Osteoblast (primary cell): ENCODE measurements at places on chromosomes 3 and 15. TPM values are rescaled to one million over a fixed set of nuclear protein-coding genes. Genes with fewer than 3 reads are reported as not detected.

DNA sequence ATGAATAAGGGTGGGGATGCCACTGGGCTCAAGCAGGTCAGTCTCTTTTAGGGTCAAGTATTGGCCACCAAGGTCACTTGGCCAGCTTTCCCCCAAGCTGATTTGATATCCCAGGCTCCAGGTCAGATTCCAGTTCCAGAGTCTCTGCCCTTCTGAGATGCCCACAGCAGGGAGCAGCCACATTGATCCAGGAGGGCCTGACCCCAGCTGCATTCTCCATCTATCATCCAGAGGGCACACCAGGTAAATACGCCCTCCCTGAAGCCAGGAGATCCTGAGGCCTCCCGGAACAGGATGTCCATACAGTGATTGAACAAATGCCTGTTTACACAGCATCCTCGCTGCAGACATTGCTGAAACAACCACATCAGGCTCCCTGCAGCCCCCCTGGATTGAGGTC, 264.6 kb upstream of the TLE3 start:
- no peak overlapping the region for H3K4me3 ChIP-seq
- H3K27me3 ChIP-seq = peaks cover 8% of the 10 kb centered on the region
- H3K4me1 ChIP-seq = no peaks in the 10 kb centered on the region
- H3K27ac ChIP-seq = no peak overlapping the region

DNA sequence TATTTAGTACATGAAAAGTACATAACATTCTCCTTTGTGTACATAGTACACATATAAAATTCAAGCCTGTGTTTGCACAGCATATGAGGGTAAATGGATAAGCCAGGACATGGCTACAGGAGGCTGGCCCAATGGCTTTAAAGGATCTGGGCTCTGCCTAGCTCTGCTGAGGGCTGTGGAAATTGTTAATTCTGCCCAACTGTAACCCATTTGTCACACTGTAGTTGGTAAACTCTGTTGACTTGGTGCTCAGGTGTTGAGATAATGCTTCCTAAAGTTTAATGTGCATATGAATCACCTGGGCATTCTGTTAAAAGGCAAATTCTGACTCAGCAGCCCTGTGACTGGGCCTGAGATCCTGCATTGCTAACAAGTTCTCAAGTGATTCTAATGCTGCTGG, 196.5 kb upstream of the ZPLD1 start:
- no peak for DNase-seq
- no peak overlapping the region for H3K27ac ChIP-seq
- H3K4me1 ChIP-seq = no peaks in the 10 kb centered on the region
- peaks cover 3% of the 10 kb centered on the region for H3K27me3 ChIP-seq
- no peaks in the 10 kb centered on the region for H3K36me3 ChIP-seq

GRCh38 chr3:80750637-80751036, 982.8 kb upstream of the ROBO1 start:
- DNase-seq = no peak
- no peak overlapping the region for H3K27ac ChIP-seq
- H3K36me3 ChIP-seq = no peaks in the 10 kb centered on the region
- H3K27me3 ChIP-seq = no peaks in the 10 kb centered on the region

GRCh38 chr3:154829929-154830328, 250.2 kb upstream of the MME start:
- H3K27me3 ChIP-seq = no peaks in the 10 kb centered on the region
- H3K4me3 ChIP-seq = no peak overlapping the region
- H3K36me3 ChIP-seq = no peaks in the 10 kb centered on the region
- H3K27ac ChIP-seq = no peak overlapping the region

- no peaks in the 10 kb centered on the region for H3K4me1 ChIP-seq
- DNase-seq = no peak
- H3K36me3 ChIP-seq = no peaks in the 10 kb centered on the region
Observed at GRCh38 chr3:110968076-110968475, 103.5 kb upstream of the NECTIN3 start.

GRCh38 chr3:100384733-100385525, 16.0 kb downstream of the TOMM70 start:
- H3K4me3 ChIP-seq = no peak overlapping the region
- H3K27ac ChIP-seq = peak overlapping the region; percentile 8
- no peaks in the 10 kb centered on the region for H3K27me3 ChIP-seq
- peaks cover 37% of the 10 kb centered on the region for H3K36me3 ChIP-seq
- peaks cover 28% of the 10 kb centered on the region for H3K4me1 ChIP-seq
- DNase-seq = no peak

DNA sequence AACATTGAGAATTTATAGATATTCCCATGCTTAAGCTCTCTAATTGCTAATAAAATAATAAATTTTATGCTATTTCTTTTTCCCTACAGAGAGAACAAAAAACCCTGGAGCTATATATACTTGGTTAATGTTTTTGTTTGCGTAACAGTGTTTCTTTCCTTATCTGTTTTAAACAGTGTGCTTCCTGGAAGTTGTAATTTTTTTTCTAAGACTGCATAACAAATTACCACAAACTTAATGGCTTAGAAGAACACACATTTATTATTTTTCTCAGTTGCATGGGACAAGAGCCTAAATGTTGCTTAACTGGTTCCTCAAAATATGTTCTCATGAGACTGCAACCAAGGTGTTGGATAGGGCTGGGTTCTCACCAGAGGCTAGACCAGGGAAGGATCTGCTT, 49.7 kb upstream of the DPH6 start:
- H3K4me1 ChIP-seq = no peaks in the 10 kb centered on the region
- H3K4me3 ChIP-seq = no peak overlapping the region
- H3K27ac ChIP-seq = no peak overlapping the region
- DNase-seq = no peak

DNA sequence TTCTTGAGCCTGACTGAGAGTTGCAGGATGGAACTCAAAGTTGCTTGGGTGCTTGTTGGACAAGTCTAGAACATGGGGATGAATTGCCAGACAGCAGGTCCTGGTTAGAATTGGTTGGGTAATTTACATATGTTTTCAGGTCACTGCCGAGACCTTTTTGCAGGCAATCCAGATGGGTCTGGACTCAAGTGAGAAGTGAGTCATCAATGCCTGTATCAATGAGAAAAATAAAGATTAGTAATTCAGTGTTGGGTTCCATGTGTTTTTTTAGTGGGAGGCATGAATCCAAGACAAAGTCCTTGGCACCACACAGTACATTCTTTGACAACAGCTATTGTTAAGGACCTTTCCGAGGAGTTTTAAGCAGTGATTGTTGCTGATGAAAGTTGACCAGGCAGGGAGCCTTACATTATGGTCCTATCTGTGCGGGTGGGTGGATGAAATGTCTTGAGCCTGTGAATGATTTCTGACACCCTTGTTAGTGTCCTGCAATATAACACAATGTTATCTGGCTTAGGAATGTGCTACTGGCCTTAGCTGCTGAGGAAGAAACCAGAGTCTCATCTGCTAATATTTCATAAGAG, 77.7 kb downstream of the CRYGS start:
- no peaks in the 10 kb centered on the region for H3K36me3 ChIP-seq
- no peaks in the 10 kb centered on the region for H3K4me1 ChIP-seq
- H3K4me3 ChIP-seq = no peak overlapping the region
- no peak for DNase-seq
- H3K27me3 ChIP-seq = peaks cover 41% of the 10 kb centered on the region

- no peaks in the 10 kb centered on the region for H3K4me1 ChIP-seq
- no peaks in the 10 kb centered on the region for H3K36me3 ChIP-seq
- DNase-seq = no peak
- no peak overlapping the region for H3K4me3 ChIP-seq
- no peak overlapping the region for H3K27ac ChIP-seq
- H3K27me3 ChIP-seq = no peaks in the 10 kb centered on the region
Observed at GRCh38 chr3:189598530-189599225, 32.5 kb upstream of the TP63 start.

GRCh38 chr15:71335591-71335990, 220.3 kb downstream of the THSD4 start:
- no peak overlapping the region for H3K27ac ChIP-seq
- H3K4me3 ChIP-seq = no peak overlapping the region

DNA sequence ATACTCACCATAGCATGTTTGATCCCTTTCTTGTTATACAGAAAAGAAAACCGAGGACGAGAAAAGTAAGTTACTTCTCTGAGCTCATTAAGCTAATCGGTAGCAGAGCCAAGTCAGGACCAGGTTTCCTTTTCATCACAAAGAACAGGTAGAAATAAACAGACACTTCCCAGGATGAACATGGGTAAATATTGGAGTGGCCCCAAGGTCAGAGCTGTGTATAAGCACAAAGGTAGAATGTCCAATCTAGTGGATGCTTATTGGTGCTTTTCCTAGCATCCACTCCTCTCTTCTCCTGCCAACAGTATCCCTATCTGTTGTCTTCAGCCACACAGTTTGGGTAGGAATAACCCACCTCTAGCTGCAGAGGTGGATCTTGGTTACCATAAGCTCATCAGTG, 52.8 kb upstream of the THUMPD3 start:
- H3K36me3 ChIP-seq = no peaks in the 10 kb centered on the region
- DNase-seq = no peak
- H3K27ac ChIP-seq = no peak overlapping the region
- no peak overlapping the region for H3K4me3 ChIP-seq

DNA sequence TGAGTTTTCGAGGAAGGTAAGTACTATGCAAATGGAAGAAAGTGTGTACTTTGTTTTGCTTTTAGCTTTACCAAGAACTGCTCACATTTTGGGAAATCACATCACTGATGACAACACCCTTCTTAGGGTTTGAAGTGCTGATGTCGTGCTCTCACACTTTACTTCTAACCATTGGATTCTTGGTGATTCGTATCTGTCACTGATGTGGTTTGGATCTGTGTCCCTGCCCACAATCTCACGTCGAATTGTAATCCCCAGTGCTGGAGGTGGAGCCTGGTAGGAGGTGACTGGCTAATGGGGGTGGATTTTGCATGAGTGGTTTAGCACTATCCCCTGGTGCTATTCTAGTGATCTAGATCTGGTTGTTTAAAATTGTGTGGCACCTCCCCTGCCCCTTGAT, 75.4 kb upstream of the RGMA start:
- H3K4me1 ChIP-seq = no peaks in the 10 kb centered on the region
- no peak for DNase-seq
- H3K27ac ChIP-seq = no peak overlapping the region
- no peaks in the 10 kb centered on the region for H3K27me3 ChIP-seq
- H3K4me3 ChIP-seq = no peak overlapping the region

DNA sequence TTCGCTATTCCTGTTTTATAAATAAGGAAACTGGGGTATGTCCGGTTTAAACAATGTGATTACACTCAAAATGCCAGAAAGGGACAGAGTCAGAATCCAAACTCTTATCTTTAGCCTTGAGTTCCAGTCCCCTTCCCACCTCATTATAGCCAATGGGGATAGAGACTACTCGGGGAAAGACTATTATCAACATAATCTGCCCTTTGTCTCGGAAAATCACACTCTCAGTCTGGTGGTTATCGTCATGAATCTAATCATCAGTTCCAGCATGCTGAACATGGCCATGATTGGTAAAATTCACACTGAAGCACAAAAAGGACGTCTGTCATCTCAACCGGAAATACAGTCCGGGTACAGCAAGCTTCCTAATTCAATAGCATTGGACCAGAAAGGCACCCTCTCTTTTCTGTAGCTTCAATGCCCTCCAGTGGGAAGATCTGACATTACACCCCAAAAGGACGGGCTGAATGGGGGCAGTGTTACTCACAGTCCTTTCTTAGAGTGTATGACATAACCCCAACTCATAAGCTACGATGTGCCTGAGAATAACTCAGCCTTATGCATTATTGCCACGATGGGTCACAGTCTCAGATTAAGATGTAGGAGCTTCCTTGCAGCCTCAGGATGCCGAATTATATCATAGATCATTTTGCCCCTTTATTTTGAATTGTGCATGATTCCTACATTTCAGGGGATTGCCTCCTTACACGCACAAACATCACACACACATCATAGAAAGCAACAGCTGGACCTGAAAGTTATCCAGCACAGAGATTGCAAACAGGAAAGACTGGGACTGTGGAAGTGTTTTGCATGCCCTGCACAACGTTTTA, 390.4 kb upstream of the LMCD1 start:
- DNase-seq = peak; percentile 49
- H3K27me3 ChIP-seq = no peaks in the 10 kb centered on the region
- H3K4me1 ChIP-seq = no peaks in the 10 kb centered on the region
- H3K27ac ChIP-seq = no peak overlapping the region

DNA sequence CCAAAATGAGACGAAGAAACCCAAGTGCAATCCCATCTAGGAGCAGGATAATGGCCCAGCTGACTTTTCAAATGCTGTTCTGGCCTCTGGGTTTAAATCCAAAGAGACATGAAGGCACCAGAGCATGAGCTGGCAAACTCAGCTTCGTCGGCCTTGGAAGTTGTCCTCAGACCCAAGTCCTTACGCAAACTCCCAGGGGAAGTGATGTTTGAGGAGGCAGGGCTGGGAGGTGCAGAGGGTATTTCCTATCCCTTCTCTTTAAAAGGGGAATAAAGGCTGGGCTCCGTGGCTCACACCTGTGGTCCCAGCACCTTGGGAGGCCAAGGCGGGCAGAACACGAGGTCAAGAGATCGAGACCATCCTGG, 68.9 kb upstream of the HERC1 start:
- H3K4me3 ChIP-seq = no peak overlapping the region
- no peaks in the 10 kb centered on the region for H3K4me1 ChIP-seq
- H3K27ac ChIP-seq = no peak overlapping the region
- DNase-seq = no peak

GRCh38 chr15:61216519-61216918, 12.6 kb downstream of the RORA start:
- DNase-seq = no peak
- H3K27me3 ChIP-seq = no peaks in the 10 kb centered on the region

- DNase-seq = no peak
- no peak overlapping the region for H3K27ac ChIP-seq
- H3K4me3 ChIP-seq = no peak overlapping the region
- peaks cover 14% of the 10 kb centered on the region for H3K27me3 ChIP-seq
- H3K36me3 ChIP-seq = no peaks in the 10 kb centered on the region
- no peaks in the 10 kb centered on the region for H3K4me1 ChIP-seq
Observed at GRCh38 chr15:61818801-61819200, 241.4 kb downstream of the VPS13C start.

DNA sequence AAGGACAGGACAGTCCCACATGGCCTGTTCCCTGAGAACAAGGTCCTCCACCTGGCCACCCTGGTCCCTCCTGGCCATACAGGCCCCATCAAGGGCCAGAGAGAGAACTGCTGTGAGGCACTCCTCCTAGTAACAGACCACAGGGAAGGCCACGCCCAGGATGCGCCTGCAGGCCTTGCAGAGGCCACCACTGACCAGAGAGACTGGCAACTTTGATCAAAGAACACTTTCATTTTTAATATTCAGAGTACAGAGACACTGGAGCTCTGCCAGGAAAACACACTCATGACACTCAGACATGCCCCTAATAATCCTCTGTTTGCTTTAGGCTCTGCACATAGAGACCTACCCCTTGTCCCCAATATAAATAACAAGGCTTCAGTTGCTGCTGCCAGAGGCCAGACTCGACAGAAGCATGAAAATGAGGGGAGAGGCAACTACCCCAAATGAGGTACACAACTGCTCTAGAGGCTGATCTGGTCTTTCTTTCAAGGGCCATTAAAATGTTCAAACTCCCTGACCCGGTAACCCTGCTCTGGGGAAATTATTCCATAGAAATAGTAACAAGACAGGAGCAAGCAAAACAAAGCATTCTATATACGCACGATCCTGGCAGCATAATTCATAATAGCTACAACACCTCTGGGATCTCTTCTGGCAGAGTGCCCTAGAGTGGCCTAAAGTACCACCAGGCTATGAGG, 44.8 kb downstream of the CCDC12 start:
- H3K36me3 ChIP-seq = peaks cover 4% of the 10 kb centered on the region
- H3K4me1 ChIP-seq = peaks cover 51% of the 10 kb centered on the region
- H3K27ac ChIP-seq = peak overlapping the region; percentile 62

The TMEM207 gene
- total RNA-seq = not detected in 2 replicates

The CA12 gene
- total RNA-seq = 107 and 114 TPM in 2 replicates

The SEMA3B gene
- 5.9 and 10.1 TPM in 2 replicates for total RNA-seq

The NPAP1 gene
- total RNA-seq = not detected in 2 replicates

The TMEM40 gene
- not detected in 2 replicates for total RNA-seq

The CYP1A2 gene
- total RNA-seq = not detected in 2 replicates

The AGTR1 gene
- 10.5 and 13.3 TPM in 2 replicates for total RNA-seq

The TRIM71 gene
- not detected in 2 replicates for total RNA-seq
